H7 (cell line): ENCODE measurements at places on chromosomes 2 and 18.
A peak's percentile ranks its signal among the peaks of the same experiment; 100 is the strongest.

- no peak for DNase-seq
Measured at GRCh38 chr2:47050021-47050760, 104.9 kb downstream of the STPG4 start.

- DNase-seq: no peak
Measured at GRCh38 chr2:215432759-215433594, 2.9 kb downstream of the FN1 start.

- no peak for DNase-seq
Measured at GRCh38 chr18:2572892-2573291, 1.5 kb downstream of the NDC80 start.

DNA sequence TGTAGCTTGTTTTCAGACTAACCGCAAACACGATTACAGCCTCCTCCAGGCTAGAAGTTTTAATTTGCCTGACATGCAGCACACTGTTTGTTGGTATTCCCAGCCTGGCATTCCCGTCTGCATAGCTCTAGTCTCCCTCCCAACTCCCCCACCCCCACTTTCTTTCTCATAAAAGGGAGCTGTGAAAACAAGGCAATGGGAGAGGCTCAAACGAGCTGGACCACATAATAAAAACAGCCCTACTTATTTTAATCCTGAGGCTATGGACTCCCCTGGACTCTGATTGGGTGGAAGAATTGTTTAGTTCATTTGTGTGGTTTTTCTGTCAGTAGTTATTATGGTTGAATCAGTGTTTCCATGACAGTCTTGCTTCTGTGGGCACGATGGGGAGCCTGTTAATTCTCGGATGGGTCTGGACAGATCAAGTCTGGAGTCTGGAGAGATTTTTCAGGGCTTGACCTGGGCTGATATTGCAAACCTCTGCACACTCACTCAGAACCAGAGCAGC is 1.2 kb downstream of the STON1 start:
- DNase-seq: peak; percentile 57

DNA sequence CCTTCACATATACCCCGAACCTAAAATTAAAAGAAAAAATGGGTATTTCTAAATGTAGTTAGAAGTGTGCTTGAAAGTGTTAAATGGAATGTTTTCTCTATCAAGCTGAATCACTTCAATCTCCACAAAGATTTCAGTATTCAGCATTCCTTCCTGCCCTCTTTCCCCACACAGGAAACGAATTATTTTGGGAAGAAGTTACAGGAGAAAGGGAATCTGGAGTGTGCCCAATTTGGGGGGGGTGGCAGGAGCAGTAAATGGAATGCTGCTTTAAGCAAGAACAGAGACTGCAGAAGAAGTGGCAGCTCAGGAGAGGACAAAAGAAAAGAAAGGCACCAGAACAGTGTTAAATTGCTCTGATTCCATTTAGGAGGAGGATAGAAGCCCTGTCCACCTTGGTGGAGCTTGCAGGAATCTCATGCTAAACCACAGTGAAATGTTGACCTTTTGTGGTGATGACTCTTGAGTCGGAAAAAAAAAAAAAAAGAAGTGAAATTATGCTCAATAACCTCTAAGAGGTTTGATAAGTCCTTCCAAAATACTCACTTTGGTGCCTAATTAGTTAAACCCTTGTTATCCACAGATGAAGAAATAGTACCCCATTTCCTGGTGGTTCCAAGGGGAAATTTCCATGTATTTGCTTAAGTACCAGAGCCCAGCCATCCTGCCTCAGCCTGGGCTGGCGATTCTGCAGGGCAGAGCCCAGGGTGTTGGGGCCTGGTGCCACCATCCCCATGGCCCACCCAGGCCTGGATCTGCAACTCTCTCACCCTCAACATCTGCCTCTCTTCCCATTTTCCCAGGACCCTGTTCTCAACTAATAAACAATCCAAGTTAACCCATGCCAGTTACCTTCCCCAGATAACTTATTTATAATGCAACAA is 56.5 kb downstream of the MYO5B start:
- DNase-seq: no peak

DNA sequence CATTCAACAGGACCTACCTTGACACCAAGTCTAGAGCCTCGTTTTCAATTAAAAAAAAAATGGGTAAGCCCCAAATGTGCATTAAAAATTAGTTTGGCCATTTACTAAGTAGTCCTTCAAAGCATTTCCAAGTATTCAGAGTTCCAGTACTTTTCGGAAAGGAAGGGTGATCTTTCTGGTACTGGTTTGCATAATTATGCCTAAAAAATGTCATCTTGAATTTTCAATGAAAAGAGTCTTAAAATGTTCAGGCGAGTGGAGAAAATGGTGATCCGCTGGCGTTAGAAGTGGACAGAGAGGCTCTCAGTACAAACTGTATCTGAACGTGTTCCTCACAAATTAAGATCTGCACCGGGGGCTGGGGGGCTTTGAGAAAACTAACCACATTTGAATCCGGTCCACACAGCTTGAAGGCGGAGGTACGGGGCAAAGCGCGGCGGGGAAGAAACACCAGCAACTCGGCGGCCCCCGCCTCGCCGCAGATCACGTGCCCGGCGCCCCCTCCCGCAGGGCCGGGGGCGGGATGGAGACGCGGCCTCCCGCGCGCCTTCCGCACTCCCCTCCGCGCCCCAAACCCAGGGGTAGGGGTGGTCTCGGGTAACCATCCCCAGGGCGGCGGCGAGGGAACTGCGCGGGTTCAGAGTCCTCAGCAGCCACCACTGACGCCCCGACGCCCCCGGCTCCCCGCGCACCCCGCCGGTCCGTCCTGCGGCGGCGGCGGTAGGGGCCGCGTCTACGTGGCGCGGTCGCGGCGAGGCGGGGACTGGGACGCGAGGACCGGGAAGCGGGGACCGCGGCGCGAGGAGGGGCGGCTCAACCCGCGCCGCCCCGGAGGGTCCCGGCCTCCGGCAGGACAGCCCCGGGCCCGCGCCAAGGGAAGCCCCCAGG is 564 bp downstream of the LPIN2 start:
- DNase-seq: peak; percentile 89
